ENCODE measurements at places on chromosomes 13 and 19.

DNA sequence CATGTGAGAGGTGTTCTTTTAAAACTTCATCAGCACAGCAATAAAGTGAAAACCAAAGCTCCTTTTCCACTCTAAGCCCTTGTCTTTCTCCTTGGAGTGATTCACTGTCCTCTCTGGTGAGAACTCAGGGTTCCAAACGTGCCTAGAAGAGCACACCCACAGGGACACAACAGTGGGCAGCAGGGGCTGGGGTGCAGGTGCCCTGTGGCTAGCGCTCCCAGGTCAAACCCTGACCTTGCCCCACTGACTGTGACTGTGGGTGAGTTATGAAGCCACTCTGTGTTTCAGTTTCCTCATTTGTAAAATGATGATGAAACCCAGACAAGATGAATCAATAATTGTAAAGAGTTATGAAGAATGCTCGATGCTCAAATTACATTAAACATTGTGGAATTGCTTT is 37.6 kb upstream of the IGFL1 start:
- DNase-seq = no peak

- DNase-seq = no peak
Observed at GRCh38 chr19:14540741-14541525, 11.5 kb downstream of the TECR start.

- peak; percentile 60 for DNase-seq
Observed at GRCh38 chr19:36113894-36114720, 568 bp downstream of the POLR2I start.

GRCh38 chr13:44842158-44842557 is 147.1 kb downstream of the NUFIP1 start:
- no peak for DNase-seq

- peak; percentile 47 for DNase-seq
Observed at GRCh38 chr13:72643311-72643989, 84.0 kb downstream of the MZT1 start.

DNA sequence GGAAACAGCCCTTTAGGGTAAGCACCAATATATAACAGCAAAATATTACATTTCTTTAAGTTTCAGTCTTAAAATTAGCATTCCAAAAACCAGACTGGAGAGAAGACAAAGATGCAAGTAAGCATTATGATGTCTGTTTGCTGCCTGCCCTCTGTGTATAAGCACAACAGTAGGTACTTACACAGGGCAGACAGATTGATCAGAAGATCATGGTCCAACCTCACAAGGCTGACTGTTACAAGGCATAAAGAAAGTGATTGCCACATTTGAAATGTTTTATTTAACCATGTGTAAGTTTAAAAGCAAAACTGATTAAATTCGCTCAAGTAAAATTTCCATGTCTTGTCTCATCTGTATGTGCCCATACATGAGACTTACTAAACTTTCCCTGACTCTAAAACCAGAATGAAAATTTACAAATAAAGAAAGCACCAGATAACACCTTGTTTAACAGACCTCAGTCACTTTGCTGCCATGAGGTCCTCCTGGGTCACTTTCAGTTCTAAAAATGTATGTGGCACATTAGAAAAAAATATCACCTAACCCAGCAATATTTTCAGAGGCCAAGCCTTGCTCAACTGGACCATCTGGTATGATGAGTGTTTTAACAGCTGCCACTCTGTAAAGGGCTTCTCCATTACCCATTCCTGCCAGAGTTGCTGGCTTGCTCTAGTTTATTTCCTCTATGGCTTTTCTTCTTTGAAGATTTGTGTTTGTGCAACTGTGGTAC is 297.0 kb downstream of the RBM26 start:
- DNase-seq = no peak

DNA sequence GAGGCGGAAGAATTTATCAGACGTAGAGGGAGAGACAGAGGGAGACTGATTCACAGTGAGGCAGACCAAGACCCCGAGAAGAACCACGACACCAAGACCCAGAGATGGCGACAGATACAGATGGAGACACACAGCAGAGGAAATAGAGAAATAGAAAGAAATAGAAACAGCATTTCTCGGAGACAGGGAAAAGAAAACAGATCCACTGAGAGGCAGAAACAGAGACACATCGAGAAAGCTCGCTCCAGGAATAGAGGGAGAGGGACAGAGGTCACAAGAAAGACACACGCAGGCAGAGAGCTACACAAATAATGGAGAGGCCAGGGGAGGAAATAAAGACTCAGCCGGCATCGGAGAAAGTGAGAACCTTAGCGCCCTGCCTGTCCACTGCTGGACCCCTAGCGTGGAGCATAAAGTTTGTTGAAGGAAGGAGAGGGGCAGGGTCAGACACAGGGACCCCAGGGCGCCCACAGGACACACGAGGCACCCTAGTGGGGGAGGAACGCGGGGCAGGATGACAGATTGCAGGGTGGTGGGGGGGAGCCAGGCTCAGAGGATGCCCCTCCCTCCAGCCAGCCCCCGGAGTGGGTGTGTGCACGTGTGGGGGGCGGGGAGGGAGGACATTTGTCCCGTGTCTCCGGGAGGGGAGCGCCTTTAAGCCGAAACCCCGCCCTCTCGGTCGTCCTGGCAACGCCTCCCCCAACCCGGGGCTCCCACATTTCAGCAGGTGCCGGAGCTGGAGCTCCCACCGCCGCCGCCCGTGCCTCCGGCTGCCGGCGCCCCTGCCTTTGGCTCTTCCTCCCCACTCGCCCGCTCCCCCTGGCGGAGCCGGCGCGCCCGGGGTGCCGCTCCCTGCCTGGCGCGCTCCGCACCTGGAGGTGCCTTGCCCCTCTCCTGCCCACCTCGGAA is at the start of gene PRKCG:
PRKCG (plus strand) TSS at position 716 of the 909 bp plus-strand sequence. CDS start 298 bp downstream, outside the sequence.
- DNase-seq = no peak

DNA sequence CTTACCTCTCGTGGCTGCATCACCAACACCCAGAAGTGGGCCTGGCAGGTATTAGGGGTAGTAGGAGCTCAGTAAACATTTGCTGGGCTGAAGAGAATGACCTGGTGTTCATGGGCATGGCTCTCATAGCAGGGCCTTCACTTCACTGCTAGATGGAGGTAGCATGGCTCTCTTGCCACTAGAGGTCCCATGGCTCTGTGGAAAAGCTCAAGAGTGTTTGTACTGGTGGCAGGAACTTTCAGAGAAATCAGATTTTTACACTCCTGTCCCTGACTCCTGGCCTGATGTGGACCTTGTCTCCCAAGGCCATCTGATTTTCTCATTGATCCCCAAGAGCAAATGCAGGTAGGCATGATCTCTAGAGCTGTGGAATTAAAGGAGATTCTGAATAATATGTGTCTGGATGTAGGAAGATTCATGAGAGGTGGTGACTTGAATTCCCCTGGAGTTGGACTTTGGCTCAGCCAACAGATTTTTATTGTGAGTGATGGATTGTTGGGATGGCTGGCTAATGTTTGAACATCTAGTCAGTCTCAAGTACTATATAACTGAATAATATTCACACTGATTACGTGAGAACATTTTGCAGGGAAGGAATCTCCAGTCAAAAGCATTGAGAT is 5.7 kb downstream of the ZNF574 start:
- DNase-seq = peak; percentile 17

DNA sequence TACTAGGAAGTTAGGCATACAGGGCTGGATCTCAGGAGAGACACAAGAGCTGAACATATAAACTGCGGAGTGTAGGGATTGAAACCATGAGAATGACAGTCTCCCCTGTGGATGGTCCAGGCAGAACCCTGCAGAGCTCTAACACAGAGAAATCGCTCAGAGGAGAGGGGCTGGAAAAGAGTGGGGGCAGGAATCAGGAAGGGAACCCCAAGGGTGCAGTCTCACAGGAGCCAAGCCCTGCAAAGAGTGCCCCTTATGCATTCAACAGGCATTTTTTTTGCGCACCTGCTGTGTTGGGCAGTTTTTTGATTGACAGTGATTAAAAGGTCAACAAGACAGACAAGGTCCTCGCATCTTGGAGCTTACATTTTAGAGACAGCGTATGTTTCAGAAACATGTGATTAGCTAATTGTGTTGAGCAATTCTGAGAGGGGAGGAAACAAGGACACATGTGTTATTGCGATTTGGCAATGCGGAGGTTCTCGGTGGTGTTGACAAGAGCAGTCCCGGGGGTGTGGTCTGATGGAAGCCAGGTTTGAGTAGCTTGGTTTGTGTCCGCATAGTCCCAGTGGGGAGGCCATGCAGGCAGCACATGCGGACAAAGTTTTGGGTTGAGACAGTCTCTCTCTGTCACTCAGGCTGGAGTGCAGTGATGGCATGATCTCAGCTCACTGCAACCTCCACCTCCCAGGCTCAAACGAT is 182.6 kb upstream of the IRS2 start:
- no peak for DNase-seq

DNA sequence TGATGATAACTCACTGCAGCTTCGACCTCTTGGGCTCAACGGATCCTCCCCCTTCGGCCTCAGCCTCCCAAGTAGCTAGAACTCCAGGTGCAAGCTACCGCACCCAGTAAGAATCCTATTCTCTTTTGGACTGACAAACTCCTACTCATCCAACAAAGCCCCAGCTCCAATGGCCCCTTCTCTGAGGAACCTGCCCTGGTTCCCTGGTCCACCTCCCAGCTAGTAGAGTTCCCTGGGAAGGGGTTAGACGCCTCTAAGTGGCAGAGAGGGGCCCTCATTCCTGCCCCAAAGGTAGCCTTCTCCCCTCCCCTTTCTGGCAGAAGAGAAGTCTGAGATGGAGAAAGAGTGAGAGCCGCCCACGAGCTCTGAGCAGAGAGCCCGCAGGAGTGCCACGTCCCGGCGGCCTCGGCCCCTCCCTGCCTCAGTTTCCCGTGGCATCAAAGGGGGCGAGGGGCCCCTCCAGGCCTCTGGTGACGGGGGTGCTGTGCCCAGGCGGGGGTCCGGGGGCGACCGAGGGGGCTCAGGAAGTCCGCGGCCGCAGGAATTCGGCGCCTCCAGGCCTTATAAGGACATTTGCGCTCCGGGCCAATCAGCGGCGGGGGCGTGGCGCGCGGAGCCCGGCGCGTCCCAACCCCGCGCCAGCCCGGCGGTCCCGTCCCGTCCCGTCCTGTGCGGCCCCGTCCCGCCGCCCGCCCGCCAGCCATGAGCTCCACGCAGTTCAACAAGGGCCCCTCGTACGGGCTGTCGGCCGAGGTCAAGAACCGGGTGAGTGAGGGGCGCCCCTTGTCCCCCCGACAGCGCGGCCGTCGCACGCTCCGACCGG is at the start of gene CNN2:
CNN2 (plus strand) TSS at position 649 of the 823 bp plus-strand sequence; CDS start at position 703, 54 bp downstream.
- peak; percentile 76 for DNase-seq

DNA sequence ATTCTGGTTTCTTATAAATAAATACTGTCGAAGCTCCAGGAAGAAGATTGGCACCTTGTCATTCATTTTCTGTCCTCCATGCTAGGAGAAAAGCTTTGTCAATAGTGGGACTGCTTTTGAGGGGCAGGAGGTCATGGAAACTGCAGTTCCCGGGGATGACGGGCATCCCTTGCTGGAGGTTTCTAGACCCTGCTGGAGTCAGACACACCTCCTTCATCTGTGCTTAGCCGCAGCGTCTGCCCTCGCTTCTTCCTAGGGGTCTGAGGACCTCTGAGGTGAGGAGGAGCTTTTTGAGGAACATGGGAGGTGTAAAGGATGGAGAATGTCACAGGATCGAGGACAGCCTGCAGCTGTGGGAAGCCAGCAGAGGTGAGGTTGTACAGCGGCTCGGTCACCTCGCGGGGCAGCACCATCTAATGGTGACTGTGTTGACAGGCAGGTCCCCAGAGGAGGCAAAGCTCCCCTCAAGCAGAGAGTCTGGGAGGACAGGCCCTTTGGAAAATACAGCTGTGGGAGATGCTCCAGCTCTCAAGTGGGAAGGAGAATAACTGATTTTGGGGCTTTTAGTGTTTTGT is 172.7 kb upstream of the RNF113B start:
- peak; percentile 25 for DNase-seq

- no peak for DNase-seq
Observed at GRCh38 chr13:58782736-58783135, 1151.2 kb downstream of the PCDH17 start.

GRCh38 chr19:38700350-38700901 is 43.8 kb downstream of the CAPN12 start:
- DNase-seq = no peak

- DNase-seq = no peak
Observed at GRCh38 chr13:67372868-67373464, 142.8 kb upstream of the PCDH9 start.

DNA sequence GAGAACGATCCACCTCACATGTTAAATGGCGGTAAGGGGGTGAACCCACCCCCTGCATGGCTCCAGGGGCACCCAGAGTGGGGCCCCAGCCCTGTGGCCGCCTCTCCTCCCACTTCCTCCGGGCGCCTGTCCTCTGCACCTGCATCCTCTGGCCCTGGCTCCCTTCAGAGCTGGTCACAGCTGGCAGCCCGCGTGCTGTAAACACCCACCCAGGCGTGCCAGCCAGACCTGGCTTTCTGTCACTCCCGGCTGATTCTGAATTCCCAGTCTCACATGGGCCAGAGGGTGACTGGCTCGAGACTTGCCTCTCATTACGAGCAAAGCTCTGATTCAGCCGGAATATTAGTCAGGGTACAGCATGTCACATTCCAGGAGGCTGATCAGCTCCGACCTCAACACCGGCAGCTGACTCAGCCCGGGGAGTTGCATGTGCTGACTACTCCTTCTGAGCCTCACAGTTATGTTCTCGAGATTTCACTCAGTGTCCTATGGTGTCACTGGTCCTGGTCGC is 75.1 kb downstream of the GNG7 start:
- no peak for DNase-seq

GRCh38 chr13:97474349-97474980 is 40.5 kb downstream of the RAP2A start:
- DNase-seq = no peak

- no peak for DNase-seq
Observed at GRCh38 chr19:16457954-16458331, 13.8 kb downstream of the EPS15L1 start.

DNA sequence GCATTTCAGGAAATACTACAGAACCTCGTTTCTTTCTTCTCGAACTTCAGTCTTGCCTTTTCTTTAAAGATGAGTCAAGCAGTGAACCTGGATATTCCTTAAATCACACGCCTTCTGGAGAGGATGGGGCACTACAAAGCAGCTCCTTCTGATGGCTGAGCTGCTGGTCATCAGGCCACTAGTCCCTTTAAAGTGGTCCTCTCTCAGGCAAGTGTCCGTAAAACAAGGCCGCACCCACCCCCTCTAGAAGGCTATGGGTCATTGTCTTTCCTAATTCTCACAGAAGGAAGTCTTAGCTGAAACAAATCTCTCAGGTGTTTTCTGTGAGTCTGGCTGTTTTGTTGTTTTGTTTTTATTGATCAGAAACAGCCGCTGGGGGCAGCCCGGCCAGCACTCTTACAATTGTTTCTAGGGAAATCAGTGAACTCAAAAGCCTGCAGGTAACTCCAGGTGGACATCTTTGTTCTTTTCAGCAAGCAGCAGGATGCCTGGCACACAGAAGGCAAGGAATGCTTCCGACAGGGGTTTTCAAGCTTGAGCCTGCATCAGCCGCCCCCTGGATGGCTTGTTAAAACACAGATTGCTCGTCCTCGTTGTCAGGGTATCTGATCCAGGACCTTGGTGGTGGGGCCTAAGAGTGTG is 45.4 kb downstream of the MBNL2 start:
- DNase-seq = no peak

- peak; percentile 45 for DNase-seq
Observed at GRCh38 chr13:32408296-32409000, 19.5 kb downstream of the N4BP2L1 start.

- no peak for DNase-seq
Observed at GRCh38 chr13:103325672-103326071, 259.5 kb upstream of the SLC10A2 start.
